ENCODE measurements at places on chromosomes 7 and 10. TPM values are rescaled to one million over a fixed set of nuclear protein-coding genes. Genes with fewer than 3 reads are reported as not detected.

GRM3 gene
- not detected for polyA plus RNA-seq

ATRNL1 gene
- polyA plus RNA-seq, result not detected

TMEM72 gene
- not detected for polyA plus RNA-seq

PLCE1 gene
- polyA plus RNA-seq, result 0.14 TPM

GCC1 gene
- polyA plus RNA-seq, result 21.0 TPM

SEC23IP gene
- polyA plus RNA-seq, result 46.4 TPM

GRCh38 chr10:31120392-31120791, 88.7 kb upstream of the ZNF438 start:
- DNase-seq, result no peak

- no peak for DNase-seq
Observed at GRCh38 chr10:101008823-101009423, 9.3 kb downstream of the LZTS2 start.

DNA sequence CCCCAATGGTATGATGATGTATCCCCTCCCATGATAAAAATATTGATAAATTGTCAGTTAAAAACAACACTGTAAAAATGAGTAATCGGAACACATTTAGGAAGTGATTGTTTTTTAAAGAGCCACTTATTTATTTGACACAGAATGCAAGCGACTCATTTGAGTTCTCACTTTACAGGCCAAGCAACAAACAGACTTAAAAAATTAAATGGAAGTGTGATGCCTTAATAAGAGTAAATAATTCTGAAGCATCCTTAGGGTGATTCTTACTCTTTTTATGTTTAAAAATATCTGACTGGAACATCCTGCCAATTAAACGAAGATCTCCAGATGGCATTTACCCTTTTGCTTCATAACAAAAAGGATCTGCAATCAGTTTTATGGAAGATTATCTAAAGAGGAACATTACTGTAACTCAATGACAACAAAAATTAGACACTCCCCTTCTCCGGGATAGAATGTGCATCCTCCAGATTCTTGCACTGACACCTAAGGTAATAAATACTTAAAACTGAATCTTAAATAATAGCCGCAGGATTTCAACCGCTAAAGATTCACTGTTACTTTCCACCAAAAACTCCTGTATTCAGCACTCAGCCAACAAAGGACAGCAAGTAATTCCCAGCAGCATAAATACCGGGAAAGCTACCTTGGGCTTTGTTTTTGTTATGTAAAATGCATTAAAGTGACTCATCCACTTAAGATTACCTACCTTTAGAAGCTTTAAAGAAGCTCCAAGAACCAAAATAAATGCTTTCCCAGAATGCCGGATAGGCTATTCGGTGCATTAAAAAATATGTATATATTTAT, 1.7 kb downstream of the CACNA2D1 start:
- DNase-seq, result no peak

- DNase-seq, result no peak
Observed at GRCh38 chr7:30254717-30255063, 29.7 kb upstream of the ZNRF2 start.

GRCh38 chr10:36455526-36456133, 669.8 kb upstream of the ANKRD30A start:
- DNase-seq, result no peak

DNA sequence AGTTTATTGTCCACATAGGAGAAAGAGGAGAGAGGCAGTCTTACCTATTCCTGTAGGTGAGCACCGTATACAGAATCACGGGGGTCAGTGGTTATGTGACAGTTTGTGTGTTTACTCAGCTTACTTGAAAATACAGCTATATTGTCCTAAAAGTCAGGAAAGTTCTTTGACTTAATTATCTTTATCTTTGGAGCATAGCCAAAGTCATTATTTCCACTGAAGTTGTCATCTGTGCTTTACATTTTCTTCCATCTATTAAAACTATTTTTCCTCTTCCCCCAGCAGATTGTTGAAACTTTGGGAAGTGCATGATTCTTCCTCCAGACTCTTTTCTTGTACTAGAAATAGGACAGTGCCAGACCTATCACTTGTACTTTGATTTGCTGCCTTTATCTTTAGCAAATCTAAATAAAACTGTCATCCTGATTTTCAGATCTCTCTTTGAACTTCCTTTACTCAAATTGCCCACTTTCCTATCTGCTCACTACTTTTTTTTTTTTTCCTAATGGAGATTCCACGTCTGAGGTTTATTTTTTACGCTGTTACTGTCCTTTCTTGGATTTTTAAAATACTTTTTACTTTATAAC, 58.3 kb downstream of the TAF3 start:
- DNase-seq, result no peak

- DNase-seq, result no peak
Observed at GRCh38 chr10:119644994-119645393, 6.2 kb upstream of the BAG3 start.

DNA sequence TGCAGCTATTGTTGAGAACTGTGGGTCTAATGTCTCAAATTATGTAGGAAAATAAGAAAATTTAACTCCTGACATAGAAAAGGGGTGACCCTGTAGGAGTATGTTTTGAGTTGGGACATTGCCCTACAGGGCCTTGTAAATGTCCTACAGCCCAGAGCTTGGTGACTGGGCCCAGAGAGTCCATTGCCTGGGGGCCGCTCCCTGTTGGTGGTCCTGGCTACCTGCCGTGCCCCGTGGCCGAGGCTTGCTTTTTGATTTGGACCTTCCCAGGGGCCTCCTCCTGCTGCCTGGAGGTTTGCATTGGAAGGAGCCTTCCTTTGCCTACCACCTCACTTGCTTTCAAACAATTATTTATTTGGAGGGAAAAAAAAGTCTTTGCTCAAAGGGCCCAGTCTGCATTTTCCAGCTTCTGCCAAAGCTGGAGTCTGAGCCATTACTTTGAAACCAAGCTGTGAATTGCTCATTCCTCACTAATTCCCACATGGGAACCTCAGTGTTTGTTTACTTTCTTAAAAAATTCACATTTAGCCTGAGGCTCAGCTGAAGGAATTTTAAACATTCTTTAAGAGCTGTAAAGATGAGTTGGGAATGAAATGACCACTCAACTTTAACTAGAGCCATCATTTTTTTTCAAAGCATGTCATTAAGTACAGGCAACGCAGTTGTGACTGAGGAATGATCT, 355.0 kb downstream of the GLRX3 start:
- DNase-seq, result no peak

GRCh38 chr10:59625721-59626522, 83.7 kb downstream of the SLC16A9 start:
- no peak for DNase-seq

- DNase-seq, result peak; percentile 4
Observed at GRCh38 chr10:7756360-7756992, 31.3 kb downstream of the KIN start.

GRCh38 chr7:76315364-76315763, 12.9 kb downstream of the HSPB1 start:
- DNase-seq, result no peak
